ENCODE measurements at places on chromosomes 3 and 15.
A peak's percentile ranks its signal among the peaks of the same experiment; 100 is the strongest.

- no peaks in the 10 kb centered on the region for H3K4me1 ChIP-seq
- H3K27me3 ChIP-seq = no peaks in the 10 kb centered on the region
- 0 out of 3 replicates have a peak, but pooled peaks cover 1% of the 10 kb centered on the region for H3K36me3 ChIP-seq
- DNase-seq = no peak
- H3K4me3 ChIP-seq = no peak overlapping the region
Measured at GRCh38 chr3:78497767-78498166, 1270.0 kb downstream of the ROBO1 start.

- H3K27me3 ChIP-seq = no peaks in the 10 kb centered on the region
- no peak overlapping the region for H3K4me3 ChIP-seq
- no peaks in the 10 kb centered on the region for H3K4me1 ChIP-seq
- H3K27ac ChIP-seq = no peak overlapping the region
Measured at GRCh38 chr15:81766829-81767475, 278.9 kb downstream of the MEX3B start.

DNA sequence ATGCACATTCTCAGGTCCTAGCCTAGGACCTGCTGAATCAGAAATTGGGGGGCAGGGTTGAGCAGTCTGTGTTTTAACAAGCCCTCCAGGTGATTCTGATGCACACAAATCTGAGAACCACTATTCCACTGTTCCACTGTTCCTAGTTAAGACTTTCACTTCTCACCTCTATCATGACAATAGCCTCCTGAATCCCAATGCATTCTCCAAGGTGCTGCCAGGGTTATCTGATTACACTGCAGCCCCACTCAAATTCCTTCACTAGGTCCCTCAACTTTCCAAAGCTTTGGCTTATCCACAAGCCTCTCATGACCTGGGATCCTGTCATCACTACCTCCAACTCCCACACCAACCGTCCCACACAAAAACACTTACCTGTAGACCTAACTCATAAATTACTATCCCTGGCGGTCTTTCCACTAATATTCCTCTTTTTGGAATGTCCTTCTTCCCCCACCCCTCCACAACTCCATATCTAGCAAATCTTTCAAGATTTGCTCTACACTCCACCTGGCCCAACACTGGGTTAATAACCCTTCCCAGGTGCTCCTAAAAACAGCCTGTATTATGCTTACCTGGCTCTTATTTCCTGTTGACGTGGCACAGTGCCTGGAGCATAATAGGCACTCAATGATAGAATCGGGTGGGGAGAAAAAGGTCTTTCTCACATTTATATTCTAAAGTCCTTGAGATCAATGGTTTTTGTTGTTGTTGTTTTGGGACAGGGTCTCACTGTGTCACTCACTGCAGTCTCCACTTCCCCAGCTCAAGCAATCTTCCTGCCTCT is 27.2 kb downstream of the TBL1XR1 start:
- no peak overlapping the region for H3K27ac ChIP-seq
- H3K27me3 ChIP-seq = no peaks in the 10 kb centered on the region
- no peak for DNase-seq
- 0 out of 3 replicates have a peak overlapping the region, but pooled peaks have one; percentile 3 for H3K4me3 ChIP-seq
- peaks cover 10% of the 10 kb centered on the region for H3K36me3 ChIP-seq

- H3K36me3 ChIP-seq = no peaks in the 10 kb centered on the region
- DNase-seq = no peak
- H3K4me1 ChIP-seq = no peaks in the 10 kb centered on the region
- no peak overlapping the region for H3K27ac ChIP-seq
- H3K27me3 ChIP-seq = no peaks in the 10 kb centered on the region
Measured at GRCh38 chr3:71398157-71398836, 185.2 kb downstream of the FOXP1 start.

DNA sequence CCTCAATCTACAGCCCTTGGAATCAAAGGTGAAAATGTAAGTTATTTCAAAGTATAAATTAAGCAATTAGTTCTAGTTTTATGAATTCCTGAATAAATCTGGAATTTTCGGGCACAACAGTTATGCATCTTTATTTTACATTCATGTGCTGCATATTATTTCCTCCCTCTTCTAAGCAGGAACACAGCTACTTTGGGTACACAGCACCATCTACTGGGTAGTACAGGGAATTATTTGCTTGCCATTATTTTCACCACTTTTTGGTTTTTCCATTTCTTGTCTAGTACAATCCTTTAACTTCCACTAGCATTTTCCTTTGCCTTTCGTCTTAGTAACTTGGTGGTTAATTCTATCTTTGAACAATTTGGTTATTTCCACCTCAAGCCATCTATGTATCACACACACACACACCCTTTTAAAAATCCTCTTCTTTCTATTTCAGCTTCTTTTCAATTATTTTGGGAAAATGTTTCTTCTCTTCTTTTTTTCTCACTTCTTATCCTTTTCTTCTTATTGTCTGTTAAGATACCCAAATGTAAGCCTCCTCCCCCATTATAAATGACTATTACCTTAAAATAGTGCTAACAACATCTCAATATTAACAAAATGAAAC is 451.0 kb downstream of the MFSD1 start:
- H3K27ac ChIP-seq = no peak overlapping the region
- no peaks in the 10 kb centered on the region for H3K27me3 ChIP-seq
- no peaks in the 10 kb centered on the region for H3K36me3 ChIP-seq
- H3K4me3 ChIP-seq = no peak overlapping the region
- H3K4me1 ChIP-seq = no peaks in the 10 kb centered on the region
- DNase-seq = no peak

DNA sequence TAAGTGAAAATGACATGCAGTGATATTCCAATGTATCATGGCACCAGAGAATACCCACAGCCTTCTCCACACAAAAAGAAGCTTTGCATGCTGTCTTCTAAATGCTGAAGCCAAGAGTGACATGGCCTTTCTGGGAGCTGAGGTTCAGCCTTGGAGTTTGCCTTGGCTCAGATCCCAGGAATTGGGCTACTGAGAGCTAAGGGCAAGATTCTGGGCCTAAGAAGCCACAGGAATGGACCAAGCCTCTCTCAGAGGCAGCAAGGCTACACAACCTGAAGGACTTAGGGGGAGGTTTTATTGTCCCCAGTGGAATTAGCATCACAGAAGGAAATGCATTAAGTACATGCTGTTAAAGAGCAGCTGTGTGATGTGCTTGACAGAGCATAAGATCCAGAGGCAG is 1078.5 kb downstream of the TUSC7 start:
- no peaks in the 10 kb centered on the region for H3K36me3 ChIP-seq
- peaks cover 7% of the 10 kb centered on the region for H3K4me1 ChIP-seq
- H3K4me3 ChIP-seq = no peak overlapping the region
- H3K27me3 ChIP-seq = no peaks in the 10 kb centered on the region

- H3K27me3 ChIP-seq = no peaks in the 10 kb centered on the region
- H3K27ac ChIP-seq = peak overlapping the region; percentile 40
- DNase-seq = no peak
- H3K36me3 ChIP-seq = peaks cover 8% of the 10 kb centered on the region
- peaks cover 5% of the 10 kb centered on the region for H3K4me1 ChIP-seq
Measured at GRCh38 chr3:150511122-150511821, 35.0 kb downstream of the SERP1 start.

DNA sequence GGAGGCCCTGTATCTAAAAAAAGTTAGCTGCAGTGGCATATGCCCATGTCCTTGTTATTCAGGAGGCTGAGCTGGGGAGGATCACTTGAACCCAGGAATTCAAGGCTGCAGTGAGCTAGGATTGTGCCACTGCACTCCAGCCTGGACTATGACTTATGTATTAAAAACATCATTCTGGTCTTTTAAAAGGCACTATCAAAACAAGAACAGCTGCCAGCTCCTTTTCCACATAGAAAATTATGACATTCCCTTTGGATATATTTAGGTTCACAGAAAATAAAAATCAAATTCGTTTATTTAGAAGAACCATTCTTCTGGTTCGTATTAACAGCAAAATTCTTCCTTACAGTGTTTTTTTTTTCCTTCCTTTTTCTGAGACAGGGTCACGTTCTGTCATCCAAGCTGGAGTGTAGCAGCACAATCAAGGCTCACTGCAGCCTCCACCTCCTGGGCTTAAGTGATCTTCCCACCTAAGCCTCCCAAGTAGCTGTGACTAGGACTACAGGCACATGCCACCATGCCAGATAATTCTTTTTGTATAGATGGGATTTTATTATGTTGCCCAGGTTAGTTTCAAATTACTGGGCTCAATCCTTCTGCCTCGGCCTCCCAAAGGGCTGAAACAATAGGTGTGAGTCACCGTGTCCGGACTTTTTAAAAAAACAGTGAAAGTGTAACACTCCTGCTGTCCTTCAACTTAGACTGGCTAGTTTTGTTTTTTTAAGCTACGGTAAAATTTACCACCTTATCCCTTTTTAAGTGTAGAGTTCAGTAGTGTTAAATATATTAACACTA is 13.9 kb downstream of the ICE2 start:
- no peaks in the 10 kb centered on the region for H3K27me3 ChIP-seq
- H3K4me1 ChIP-seq = no peaks in the 10 kb centered on the region
- H3K27ac ChIP-seq = no peak overlapping the region

- DNase-seq = no peak
- no peaks in the 10 kb centered on the region for H3K36me3 ChIP-seq
- H3K27ac ChIP-seq = no peak overlapping the region
- H3K27me3 ChIP-seq = no peaks in the 10 kb centered on the region
Measured at GRCh38 chr3:77084511-77084910, 44.6 kb downstream of the ROBO2 start.

- H3K4me3 ChIP-seq = no peak overlapping the region
- peaks cover 29% of the 10 kb centered on the region for H3K36me3 ChIP-seq
- H3K27ac ChIP-seq = no peak overlapping the region
Measured at GRCh38 chr3:42216302-42216701, 49.7 kb downstream of the CCK start.

- H3K36me3 ChIP-seq = no peaks in the 10 kb centered on the region
- no peak within 1 kb of the TSS for H3K27ac ChIP-seq
- no peak for DNase-seq
- H3K27me3 ChIP-seq = no peaks in the 10 kb centered on the region
- no peaks in the 10 kb centered on the region for H3K4me1 ChIP-seq
Measured at GRCh38 chr3:52794612-52795099, at the start of gene ITIH3. Gene ITIH3, plus strand, starts transcription at chr3:52794796. Its CDS starts 8 bp downstream, at chr3:52794804.

DNA sequence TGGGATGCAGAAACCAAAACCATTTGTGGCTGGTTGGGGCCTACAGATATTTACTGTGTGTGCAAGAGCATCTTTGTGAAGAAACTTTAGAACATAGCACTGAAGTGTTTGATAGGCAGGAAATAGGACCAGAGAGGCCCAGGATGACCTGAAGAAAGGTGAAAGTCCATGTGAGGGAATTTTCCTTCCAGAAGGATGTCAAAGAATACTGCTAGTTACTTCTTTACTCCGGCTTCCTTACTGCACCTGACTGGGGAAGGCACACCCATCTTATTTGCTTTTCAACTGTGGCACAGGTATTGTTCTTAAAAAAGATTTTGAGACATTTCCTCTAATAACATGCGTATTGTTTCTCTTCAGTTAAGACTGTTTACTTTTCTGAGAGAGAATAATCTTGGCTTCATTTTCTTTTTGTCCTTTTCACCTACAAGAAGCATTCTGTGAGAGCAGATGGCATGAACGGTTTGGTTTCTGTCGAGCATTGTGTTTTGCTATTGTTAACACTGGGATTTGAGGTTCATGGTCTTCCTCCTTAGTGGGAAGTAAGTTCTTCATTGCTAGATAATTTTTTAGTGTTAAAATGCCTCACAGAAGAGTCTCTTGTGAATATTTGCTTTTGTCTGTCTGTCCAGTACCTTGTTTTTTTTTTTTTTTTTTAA is 71.5 kb downstream of the SLCO3A1 start:
- no peaks in the 10 kb centered on the region for H3K36me3 ChIP-seq
- peaks cover 17% of the 10 kb centered on the region for H3K4me1 ChIP-seq
- no peak for DNase-seq
- no peak overlapping the region for H3K27ac ChIP-seq
- H3K4me3 ChIP-seq = no peak overlapping the region
- H3K27me3 ChIP-seq = no peaks in the 10 kb centered on the region

DNA sequence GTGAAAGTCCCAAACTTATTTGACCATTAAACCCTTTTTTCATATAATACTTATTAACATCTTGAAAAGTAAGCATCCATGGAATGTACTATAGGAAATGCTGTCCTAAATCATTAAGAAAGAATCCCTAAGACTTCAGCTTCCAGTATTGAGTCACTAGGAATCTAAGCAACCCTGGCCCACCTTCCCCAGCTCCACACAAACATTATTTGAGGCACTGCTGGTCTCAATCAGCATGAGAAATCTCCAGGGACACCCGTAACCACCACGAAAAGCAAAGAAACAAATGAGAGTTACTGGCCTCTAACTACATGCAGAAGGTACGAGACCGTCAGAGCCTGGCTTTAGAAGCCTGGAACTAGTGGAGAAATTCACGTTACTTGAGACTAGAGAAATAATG is 68.2 kb downstream of the POLQ start:
- no peak overlapping the region for H3K4me3 ChIP-seq
- no peaks in the 10 kb centered on the region for H3K27me3 ChIP-seq
- no peaks in the 10 kb centered on the region for H3K4me1 ChIP-seq
- H3K36me3 ChIP-seq = peaks cover 20% of the 10 kb centered on the region

DNA sequence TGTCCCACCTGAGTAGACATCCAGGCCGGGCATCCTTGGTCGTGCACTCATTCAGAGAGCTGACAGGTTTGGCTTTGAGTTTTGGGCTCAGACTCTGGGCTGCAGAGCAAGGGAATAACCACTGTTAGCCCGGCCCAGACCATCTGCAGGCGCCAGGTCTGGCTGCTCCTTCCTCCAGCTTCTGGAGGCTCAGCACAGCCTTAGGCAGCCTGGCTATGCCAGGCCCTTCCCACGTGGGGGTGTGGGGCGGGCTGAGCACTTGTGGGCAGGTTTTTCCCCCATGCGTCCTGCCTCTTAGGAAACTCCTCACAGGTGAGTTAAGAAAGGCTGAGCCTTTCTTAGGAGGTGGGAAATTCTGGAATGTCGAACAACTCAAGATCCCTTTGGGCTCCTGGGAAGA is 11.2 kb downstream of the PLA2G4B start:
- no peaks in the 10 kb centered on the region for H3K4me1 ChIP-seq
- no peaks in the 10 kb centered on the region for H3K27me3 ChIP-seq
- no peak for DNase-seq
- peaks cover 3% of the 10 kb centered on the region for H3K36me3 ChIP-seq

GRCh38 chr15:42068601-42069000 is 25.8 kb downstream of the PLA2G4D start:
- no peaks in the 10 kb centered on the region for H3K36me3 ChIP-seq
- no peak overlapping the region for H3K4me3 ChIP-seq
- no peak overlapping the region for H3K27ac ChIP-seq
- no peaks in the 10 kb centered on the region for H3K27me3 ChIP-seq
- H3K4me1 ChIP-seq = no peaks in the 10 kb centered on the region

GRCh38 chr3:10196389-10197052 is 31.8 kb downstream of the IRAK2 start:
- H3K36me3 ChIP-seq = no peaks in the 10 kb centered on the region
- H3K4me1 ChIP-seq = peaks cover 7% of the 10 kb centered on the region
- no peak overlapping the region for H3K4me3 ChIP-seq
- DNase-seq = no peak
- no peak overlapping the region for H3K27ac ChIP-seq

GRCh38 chr3:16587047-16587680 is 18.1 kb downstream of the DAZL start:
- H3K4me3 ChIP-seq = no peak overlapping the region
- H3K4me1 ChIP-seq = no peaks in the 10 kb centered on the region
- no peak overlapping the region for H3K27ac ChIP-seq
- no peak for DNase-seq
- no peaks in the 10 kb centered on the region for H3K27me3 ChIP-seq
- H3K36me3 ChIP-seq = no peaks in the 10 kb centered on the region

GRCh38 chr3:31878231-31878838 is 102.7 kb downstream of the OSBPL10 start:
- no peaks in the 10 kb centered on the region for H3K36me3 ChIP-seq
- no peak for DNase-seq
- H3K27ac ChIP-seq = no peak overlapping the region
